T-cell (primary cell): ENCODE measurements at places on chromosomes 4 and X. TPM values are rescaled to one million over a fixed set of nuclear protein-coding genes. Genes with fewer than 3 reads are reported as not detected.

Gene ERAS
- total RNA-seq: not detected

Gene DCHS2
- 0.09 TPM for total RNA-seq

Gene GABRG1
- not detected for total RNA-seq

Gene NAA11
- not detected for total RNA-seq

Gene TXK
- 70.1 TPM for total RNA-seq

Gene TLR10
- 0.96 TPM for total RNA-seq

Gene ZFYVE28
- total RNA-seq: 33.7 TPM

GRCh38 chr4:119510395-119511149, 118.0 kb downstream of the PDE5A start:
- peaks cover 6% of the 10 kb centered on the region for H3K36me3 ChIP-seq
- DNase-seq: no peak
- H3K27me3 ChIP-seq: no peaks in the 10 kb centered on the region
- H3K4me1 ChIP-seq: no peaks in the 10 kb centered on the region

DNA sequence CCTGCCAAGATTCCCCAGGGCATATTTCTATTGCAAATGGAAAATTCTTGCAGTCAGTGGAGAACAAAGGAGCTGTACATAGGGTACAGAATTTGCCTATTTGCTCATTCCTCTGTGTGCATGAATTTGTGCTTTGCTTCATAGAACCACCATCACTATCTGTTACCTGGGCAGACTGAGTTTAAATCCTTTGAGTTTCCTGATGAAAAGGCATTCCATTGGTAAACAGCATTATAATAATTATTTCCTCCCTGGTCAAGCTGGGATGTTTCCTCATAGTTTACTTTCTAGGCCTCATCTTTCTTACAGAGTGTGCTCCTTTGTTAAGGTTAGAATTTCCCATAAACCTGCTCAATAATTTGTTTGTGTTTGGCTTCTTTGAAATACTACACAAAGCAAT, 809 bp upstream of the SLC6A14 start:
- no peak overlapping the region for H3K4me3 ChIP-seq
- H3K4me1 ChIP-seq: no peaks in the 10 kb centered on the region
- DNase-seq: no peak
- H3K36me3 ChIP-seq: no peaks in the 10 kb centered on the region
- H3K27ac ChIP-seq: no peak overlapping the region

- no peaks in the 10 kb centered on the region for H3K27me3 ChIP-seq
- H3K4me1 ChIP-seq: no peaks in the 10 kb centered on the region
- peaks cover 35% of the 10 kb centered on the region for H3K36me3 ChIP-seq
- no peak overlapping the region for H3K27ac ChIP-seq
- no peak overlapping the region for H3K4me3 ChIP-seq
Observed at GRCh38 chr4:67465032-67465762, 80.1 kb downstream of the CENPC start.

DNA sequence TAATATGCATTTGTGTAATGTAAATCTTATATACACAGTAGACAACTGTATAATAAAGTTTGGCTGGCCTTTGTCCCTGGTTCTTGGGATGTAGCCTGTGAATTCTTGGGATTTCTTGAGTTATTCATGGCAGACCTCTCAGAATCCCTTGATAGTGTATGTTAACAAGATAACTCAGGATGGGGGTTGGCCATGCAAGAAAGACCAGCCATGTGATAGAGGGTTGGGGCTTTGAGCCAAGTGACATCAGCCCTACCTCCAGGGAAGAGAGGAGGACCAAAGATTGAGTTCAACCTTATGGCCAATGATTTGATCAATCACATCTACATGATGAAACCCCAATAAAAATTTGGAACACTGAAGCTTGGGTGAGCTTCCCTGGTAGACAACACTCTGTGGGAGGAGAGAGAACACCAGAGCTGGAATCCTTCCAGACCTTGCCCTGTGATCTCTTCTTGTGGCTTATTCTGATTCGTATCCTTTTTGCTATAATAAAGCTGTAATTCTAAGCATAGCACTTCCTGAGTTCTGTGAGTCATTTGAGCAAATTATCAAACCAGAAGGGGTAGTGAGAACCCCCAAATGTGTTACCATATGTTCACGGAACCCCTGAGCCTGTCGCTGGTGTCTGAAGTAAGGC, 11.3 kb downstream of the SLC2A9 start:
- H3K4me1 ChIP-seq: no peaks in the 10 kb centered on the region
- no peak overlapping the region for H3K27ac ChIP-seq
- no peaks in the 10 kb centered on the region for H3K36me3 ChIP-seq
- H3K4me3 ChIP-seq: no peak overlapping the region

GRCh38 chr4:142156256-142156655, 519.9 kb downstream of the IL15 start:
- H3K4me1 ChIP-seq: no peaks in the 10 kb centered on the region
- DNase-seq: no peak
- no peaks in the 10 kb centered on the region for H3K27me3 ChIP-seq
- H3K36me3 ChIP-seq: peaks cover 31% of the 10 kb centered on the region

DNA sequence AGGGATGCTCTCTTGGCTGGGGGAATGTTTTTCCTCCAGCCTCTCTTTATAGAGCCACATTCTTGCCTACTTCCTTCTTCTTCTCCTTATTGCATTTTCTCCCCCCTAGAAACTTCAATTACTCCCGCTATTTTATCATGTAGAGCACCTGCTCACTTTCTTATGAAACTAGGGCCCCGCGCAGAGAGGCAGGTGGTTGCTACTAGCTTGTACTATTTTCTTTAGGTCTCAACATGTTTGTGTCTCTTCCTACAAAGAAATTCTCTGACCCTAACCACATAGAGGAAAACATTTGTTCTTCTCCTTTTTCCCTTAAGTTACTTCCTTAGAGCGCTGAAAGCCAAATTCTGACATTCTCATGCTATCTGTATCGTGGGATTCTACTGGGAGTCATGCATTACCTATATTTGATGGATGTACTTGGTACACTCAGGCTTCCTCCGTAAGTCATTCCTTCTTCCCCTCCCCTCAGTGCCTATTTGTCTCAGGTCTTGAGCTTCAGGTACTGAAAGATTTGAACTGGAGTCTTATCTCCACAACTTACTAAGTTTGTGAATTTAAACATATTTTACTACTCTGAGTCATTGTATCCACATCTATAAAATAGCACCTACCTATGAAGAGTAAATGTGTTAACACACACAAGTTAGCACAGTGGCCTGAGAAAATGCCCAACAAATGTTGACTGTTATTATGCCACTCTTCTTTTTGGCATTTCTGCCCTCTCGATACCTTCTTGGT, 159.1 kb upstream of the LEF1 start:
- no peak overlapping the region for H3K4me3 ChIP-seq
- H3K27ac ChIP-seq: no peak overlapping the region
- no peaks in the 10 kb centered on the region for H3K27me3 ChIP-seq
- no peaks in the 10 kb centered on the region for H3K36me3 ChIP-seq

GRCh38 chr4:74006009-74006476, 7.6 kb upstream of the CXCL5 start:
- H3K4me3 ChIP-seq: no peak overlapping the region
- H3K36me3 ChIP-seq: no peaks in the 10 kb centered on the region

GRCh38 chr4:28358606-28359005, 1498.0 kb downstream of the STIM2 start:
- no peak overlapping the region for H3K27ac ChIP-seq
- no peaks in the 10 kb centered on the region for H3K4me1 ChIP-seq
- DNase-seq: no peak
- H3K4me3 ChIP-seq: no peak overlapping the region

DNA sequence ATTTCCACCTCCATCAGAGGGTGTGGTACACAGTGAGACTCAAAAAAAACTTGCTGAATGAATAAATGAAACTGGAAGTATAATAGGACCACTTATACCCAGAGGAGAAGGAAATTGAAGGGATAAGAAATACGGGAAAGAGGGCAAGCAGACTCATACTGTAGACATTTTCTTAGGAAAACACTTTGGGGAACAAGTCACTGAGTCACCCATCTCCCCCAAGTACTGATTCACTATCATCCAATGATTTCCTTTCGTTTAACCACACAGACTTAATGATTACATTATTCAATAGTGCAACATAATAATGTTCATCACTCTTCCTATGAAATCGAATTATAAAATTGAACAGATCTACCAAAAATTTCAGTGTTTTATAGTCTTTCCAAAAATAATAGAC, 97.1 kb downstream of the LDB2 start:
- peaks cover 4% of the 10 kb centered on the region for H3K4me1 ChIP-seq
- no peak overlapping the region for H3K27ac ChIP-seq
- H3K27me3 ChIP-seq: peaks cover 3% of the 10 kb centered on the region
- DNase-seq: no peak
- no peaks in the 10 kb centered on the region for H3K36me3 ChIP-seq

DNA sequence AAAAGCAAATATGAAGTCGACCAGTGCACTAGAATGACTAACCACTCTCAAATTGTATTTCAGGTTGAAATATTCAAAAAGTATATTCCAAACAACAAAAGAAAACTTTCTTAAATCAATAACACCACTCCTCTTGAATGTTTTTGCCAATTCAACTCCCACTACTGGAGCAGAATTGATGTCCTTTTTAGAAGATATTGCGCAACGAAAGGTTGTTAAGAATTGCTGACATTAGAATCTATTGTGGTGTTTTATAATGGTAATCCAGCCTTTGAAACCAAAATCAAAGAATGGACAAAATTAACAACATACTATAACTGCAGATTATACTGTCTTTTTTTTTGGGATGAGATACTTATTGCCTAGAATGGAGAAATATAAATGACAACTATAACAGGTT, 331.3 kb downstream of the GRXCR1 start:
- no peak for DNase-seq
- no peaks in the 10 kb centered on the region for H3K4me1 ChIP-seq
- no peak overlapping the region for H3K4me3 ChIP-seq
- no peaks in the 10 kb centered on the region for H3K27me3 ChIP-seq
- H3K36me3 ChIP-seq: no peaks in the 10 kb centered on the region

GRCh38 chr4:181345931-181346330, 897.3 kb upstream of the TENM3 start:
- H3K27me3 ChIP-seq: no peaks in the 10 kb centered on the region
- no peak for DNase-seq
- H3K27ac ChIP-seq: no peak overlapping the region
- H3K36me3 ChIP-seq: no peaks in the 10 kb centered on the region
- no peaks in the 10 kb centered on the region for H3K4me1 ChIP-seq
- no peak overlapping the region for H3K4me3 ChIP-seq

GRCh38 chr4:127229855-127230608, 402.7 kb upstream of the INTU start:
- no peaks in the 10 kb centered on the region for H3K36me3 ChIP-seq
- no peak overlapping the region for H3K27ac ChIP-seq
- DNase-seq: no peak
- no peaks in the 10 kb centered on the region for H3K27me3 ChIP-seq
- no peak overlapping the region for H3K4me3 ChIP-seq
- H3K4me1 ChIP-seq: no peaks in the 10 kb centered on the region

DNA sequence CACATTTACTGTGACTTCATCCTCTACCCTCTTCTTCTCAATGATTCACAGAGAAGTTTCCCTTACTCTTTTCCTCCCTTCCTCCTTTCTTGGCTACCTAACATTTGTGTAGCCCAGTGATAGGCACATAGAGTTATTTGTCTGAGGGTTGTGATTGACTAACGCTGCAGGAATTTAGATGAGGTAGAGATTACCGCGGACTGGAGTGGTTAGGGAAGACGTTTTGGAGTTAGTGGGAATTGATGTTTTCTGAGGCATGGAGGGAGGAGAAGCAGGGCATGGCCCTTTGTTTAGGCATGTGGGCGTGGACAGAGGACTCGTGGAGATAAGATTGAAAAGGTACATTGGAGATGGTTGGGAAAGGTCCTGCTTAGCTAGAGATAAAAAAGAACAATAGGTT, 246.7 kb downstream of the GPAT3 start:
- no peak overlapping the region for H3K27ac ChIP-seq
- no peak for DNase-seq
- H3K4me1 ChIP-seq: no peaks in the 10 kb centered on the region
- no peaks in the 10 kb centered on the region for H3K27me3 ChIP-seq
- no peaks in the 10 kb centered on the region for H3K36me3 ChIP-seq

DNA sequence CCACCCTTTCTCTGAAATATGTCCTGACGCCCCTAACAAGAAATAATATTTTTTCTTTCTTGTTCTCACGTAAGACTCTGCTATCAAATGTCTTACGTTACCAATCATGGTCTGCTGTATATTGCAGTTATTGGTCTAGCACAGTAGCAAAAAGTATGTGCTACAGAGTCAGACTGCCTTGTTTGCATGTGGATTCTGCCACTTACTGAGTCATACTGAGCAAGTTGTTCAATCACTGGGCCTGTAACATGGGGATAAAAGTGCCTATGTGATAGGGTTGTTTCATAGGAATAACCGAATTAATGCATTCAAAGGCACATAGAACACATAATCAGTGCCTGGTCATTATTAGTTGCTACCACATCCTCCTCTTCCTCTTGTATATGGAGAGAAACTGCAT, 14.1 kb downstream of the RPGR start:
- no peaks in the 10 kb centered on the region for H3K4me1 ChIP-seq
- no peak overlapping the region for H3K4me3 ChIP-seq
- H3K27me3 ChIP-seq: no peaks in the 10 kb centered on the region
- no peaks in the 10 kb centered on the region for H3K36me3 ChIP-seq
- no peak overlapping the region for H3K27ac ChIP-seq

DNA sequence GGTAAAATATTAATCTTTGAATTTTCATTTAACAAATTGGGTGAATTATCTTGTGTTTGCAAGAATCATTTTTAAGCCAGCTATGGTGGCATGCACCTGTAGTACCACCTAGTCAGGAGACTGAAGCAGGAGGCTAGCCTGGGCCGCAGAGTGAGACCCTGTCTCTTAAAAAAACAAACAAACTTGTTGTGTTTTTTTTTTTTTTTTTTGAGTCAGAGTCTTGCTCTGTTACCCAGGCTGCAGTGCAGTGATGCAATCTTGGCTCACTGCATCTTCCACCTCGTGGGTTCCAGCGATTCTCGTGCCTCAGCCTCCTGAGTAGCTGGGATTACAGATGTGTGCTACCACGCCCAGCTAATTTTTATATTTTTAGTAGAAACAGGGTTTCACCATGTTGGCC, 2.2 kb downstream of the TXLNG start:
- no peaks in the 10 kb centered on the region for H3K27me3 ChIP-seq
- H3K4me3 ChIP-seq: no peak overlapping the region
- no peak overlapping the region for H3K27ac ChIP-seq

DNA sequence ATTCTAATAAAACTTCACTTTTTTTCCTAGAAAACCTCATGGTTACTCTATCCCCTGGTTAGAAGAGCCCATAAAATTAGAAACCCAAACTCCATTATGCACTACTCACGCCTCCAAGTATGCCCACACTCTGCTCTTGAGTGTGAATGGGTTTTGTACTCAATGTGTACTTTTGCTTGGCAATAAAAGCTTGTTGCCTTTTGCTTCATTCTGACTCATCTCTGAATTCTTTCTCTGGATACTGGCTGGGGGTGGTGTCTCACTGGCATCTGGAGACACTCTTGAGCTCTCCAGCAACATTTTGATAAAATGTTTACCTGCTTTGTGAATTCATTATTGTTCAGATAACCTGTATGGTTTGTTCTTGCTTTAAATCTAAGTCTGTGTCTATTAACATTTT, 963.3 kb downstream of the TRAM1L1 start:
- H3K36me3 ChIP-seq: no peaks in the 10 kb centered on the region
- H3K27me3 ChIP-seq: no peaks in the 10 kb centered on the region
- H3K27ac ChIP-seq: no peak overlapping the region
- no peaks in the 10 kb centered on the region for H3K4me1 ChIP-seq
